ENCODE measurements at places on chromosomes 6 and 20.

DNA sequence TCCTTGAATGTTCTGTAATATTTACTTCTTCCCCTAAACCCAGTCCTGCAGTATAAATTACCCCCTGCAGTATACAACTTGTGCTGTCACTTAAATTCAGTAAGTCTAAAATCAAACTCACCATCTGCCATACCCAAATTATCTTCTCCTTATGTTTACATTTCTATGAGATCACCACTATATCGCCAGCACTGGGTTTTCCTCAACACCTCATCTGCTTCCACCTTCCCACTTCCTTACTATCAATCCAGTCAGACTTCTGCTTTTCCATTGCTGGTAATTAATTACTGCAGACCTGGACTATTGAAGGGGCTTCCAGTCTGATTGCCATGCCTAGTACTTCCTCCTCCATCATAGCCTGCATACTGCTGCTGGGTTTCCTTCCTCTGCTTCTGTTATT lies 15.2 kb downstream of the EFHC1 start:
- no peak for DNase-seq

- DNase-seq, result no peak
Measured at GRCh38 chr6:87600576-87600975, 10.6 kb downstream of the ORC3 start.

DNA sequence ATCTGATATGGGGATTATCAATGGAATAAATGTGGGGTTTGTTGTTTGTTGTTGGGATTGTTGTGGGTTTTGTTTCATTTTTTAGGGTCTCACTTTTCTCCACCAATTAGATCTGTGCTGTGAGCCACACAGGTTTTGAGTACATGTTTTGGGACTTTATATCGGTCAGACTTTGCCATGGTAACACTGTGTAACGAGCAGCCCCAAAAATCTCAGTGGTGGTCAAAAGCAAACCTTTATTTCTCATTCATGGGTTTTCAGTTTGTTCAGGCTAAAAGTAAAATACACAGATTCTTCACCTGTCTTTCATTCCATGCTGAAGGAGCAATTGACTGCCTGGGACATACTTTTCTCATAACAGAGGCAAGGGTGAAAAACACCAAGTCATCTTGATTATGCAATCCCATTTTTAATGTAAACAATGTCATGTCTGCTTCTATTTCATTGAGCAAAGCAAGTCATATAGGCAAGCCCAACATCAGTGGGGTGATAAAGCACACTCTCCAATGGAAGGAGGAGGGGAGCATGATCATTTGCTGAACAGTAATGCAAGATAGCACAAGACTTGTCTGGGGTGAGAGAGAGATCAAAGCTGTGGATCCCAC lies 101.1 kb upstream of the PLCB4 start:
- no peak for DNase-seq

- no peak for DNase-seq
Measured at GRCh38 chr20:41505184-41505583, 113.0 kb downstream of the CHD6 start.

- no peak for DNase-seq
Measured at GRCh38 chr20:49229381-49229780, 10.2 kb downstream of the DDX27 start.

- DNase-seq, result no peak
Measured at GRCh38 chr6:28078050-28078449, 2.3 kb upstream of the ZNF165 start.

DNA sequence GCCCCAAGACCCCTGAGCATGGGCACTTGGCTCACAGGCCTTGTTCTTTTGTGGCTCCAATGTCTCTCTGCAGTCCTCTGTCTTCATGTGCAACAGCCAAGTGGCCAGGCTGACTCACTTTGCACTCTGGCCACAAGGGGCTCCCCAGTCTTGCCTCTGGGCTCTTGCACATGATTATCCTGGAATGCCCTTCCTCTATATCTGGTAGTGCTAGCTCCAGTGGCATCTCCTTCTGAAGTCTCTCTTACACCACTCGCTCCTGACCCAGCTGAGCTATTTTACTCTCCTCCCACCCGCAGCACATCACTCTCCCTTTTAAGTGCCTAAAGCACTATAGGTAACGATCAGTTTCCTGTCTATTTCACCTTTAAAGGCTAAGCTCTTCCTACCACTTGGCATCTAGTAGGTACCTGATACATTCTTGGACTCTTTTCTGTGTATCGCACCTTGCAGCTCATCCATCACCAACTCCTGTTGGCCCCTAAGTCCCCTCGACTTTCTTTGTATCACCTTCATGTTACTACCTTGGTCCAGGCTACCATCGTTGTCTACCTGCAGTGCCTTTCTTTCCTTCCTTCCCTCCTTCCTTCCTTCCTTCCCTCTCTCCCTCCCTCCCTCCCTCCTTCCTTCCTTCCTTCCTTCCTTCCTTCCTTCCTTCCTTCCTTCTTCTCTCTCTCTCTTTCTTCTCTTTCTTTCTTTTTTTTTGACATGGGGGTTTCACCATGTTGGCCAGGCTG lies 211.9 kb upstream of the RNF24 start:
- no peak for DNase-seq

DNA sequence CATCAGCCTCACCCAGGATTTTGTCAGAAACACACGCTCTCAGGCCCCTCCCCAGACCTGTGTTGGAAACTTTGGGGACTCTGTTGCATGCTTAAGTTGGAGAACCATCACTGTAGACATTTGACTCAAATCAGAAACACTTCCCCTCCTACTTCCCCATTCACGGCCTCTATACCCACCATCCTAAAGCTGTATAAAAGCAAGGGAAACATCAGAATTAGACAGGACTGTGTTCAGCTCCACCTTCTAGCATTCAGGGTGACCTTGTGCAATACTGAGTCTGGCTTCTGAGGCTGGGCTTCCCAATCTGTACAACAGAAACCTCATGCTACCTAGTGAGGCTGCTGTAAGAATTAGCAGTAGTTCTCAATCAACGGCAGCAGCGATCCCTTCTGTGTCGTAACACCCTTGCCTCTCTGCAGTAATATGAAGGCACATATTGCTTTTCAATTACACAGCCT lies 252.3 kb downstream of the LY86 start:
- DNase-seq, result no peak

DNA sequence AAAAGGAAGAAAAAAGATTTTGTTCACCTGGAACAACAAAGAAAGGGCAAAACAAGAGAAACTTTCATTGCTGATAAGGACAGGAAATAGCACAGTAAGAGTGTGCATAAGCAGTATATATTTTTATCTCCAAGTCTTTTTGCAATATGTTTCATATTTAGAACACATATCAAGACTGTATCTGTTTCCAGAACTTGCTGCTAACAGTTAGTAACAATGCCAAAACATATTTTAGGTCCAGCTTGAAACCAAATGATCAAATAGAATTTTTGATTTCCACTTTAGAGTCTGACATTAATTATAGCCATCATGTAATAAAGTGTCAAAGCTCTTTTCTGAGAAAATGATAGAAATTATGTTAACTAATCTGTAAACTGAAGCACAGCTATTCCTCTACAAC lies 143.5 kb upstream of the SUPT3H start:
- no peak for DNase-seq

DNA sequence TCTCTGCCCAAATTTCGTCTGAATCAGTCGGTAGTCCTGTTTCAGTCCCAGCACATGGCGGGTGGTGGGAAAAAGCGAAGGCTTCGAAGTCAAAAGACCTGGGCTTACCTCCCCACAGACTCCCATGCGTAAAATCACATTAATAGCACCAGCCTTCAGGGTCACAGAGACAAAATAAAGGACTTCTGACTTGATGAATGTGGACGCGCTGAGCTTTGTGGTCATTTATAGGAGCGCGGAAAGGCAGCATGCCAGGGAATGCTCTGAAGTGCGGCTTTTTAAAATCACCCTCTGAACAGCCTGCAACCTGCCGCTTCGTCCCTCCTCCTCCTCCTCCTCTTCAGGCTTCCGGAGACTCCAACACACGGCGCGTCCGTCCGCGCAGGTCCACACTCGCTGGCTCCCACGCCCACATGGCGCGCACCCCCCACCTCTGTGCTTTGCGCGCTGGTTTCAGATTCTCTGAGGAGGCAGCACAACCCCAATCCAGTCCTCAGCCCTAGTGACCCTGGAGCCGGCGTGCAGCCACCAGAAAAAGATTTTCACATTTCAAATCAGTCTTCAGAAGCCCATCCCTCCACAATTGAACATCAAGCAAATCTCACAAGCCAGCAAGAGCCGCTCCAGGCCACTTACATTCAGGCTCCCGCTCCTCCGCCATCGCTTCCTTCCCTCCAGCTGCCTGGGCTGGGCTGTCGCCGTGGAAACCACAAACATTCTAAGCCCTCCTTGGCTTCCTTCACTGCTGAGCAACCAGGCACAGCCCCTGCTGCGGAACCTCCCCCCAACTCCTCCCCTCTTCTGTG lies at the start of gene C6orf118:
Gene C6orf118, minus strand, starts transcription at position 680 of the 806 bp plus-strand sequence. Its CDS starts 19 bp downstream, at position 661.
- peak; percentile 28 for DNase-seq

DNA sequence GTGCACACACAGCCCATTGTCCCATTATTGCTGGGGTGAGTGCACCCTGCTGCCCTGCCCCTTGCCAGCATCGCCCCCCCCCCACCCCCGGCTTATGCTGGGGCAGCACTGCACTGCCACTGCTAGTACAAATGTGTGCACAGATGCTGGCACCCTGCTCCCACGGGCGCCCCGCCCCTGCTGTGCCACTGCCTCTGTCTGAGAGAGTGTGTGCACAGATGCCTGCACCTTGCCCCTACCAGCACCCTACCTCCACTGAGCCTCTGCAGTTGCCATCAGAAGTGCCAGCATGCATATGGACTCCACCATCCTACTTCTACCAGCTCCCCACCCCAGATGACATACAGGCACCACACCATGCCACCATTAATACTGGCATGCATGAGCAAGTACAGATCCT lies 454.6 kb upstream of the KHDRBS2 start:
- DNase-seq, result no peak

GRCh38 chr6:151702851-151703658 lies 104.4 kb upstream of the ESR1 start:
- DNase-seq, result no peak

DNA sequence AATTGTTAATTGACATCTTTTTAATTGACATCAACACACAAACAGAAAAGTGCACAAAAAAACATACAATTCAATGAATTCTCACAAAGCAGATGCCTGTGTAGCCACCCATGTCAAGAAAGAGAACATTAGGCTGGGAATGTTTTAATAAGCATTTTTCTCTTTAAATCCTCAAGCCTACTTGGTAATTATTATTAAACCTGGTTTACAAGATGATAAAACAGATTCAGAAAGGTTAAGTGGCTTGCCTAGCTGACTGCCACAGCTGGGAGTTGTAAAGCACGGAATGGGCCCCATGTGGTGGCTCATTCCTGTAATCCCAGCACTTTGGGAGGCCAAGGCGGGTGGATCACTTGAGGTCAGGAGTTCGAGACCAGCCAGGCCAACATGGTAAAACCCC lies 90.0 kb upstream of the AKAP12 start:
- DNase-seq, result no peak

- DNase-seq, result no peak
Measured at GRCh38 chr20:21147593-21147992, 21.7 kb downstream of the KIZ start.

DNA sequence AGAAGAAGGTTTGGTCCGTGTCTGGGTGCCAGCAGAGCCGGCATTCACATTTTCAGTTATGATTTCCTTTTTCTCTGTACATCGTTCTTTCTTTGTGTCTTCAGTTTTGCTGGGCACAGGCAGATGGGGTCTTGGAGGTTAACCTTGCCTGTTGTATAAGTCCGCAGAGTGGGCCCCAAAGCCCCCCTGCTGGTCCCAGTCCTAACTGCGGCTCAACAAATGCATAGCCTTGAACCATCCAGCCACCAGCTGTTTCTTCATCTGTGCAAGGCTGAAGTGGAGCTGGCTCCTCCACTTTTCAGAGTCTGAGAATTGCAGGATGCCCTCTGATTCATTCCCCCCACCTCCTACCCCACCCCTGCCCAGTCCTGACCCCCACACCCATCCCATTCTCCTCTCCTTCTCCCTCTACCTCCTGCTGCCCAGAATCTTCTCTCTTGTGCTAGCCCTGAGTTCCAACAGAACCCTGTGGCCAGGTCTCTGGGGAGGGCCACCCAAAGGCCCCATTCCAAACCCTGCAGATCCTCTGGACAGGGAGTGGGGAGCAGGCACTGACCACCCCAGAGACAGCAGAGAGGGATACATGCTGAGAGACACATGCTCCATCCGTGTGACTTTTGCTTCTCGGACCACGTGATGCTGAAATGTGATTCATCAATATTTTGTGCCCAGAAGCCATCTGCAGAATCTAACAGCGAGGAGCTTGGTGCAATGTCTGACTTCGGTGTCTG lies 386.5 kb upstream of the SULF2 start:
- no peak for DNase-seq

GRCh38 chr6:126361832-126362440 lies 22.0 kb downstream of the CENPW start:
- no peak for DNase-seq

GRCh38 chr6:102114402-102114801 lies 720.9 kb downstream of the GRIK2 start:
- DNase-seq, result no peak

- DNase-seq, result no peak
Measured at GRCh38 chr6:69732640-69733039, 64.2 kb downstream of the LMBRD1 start.

GRCh38 chr20:32753731-32754130 lies 8.5 kb upstream of the DNMT3B start:
- DNase-seq, result no peak

GRCh38 chr6:33857932-33858475 lies 54.2 kb upstream of the MLN start:
- DNase-seq, result no peak

DNA sequence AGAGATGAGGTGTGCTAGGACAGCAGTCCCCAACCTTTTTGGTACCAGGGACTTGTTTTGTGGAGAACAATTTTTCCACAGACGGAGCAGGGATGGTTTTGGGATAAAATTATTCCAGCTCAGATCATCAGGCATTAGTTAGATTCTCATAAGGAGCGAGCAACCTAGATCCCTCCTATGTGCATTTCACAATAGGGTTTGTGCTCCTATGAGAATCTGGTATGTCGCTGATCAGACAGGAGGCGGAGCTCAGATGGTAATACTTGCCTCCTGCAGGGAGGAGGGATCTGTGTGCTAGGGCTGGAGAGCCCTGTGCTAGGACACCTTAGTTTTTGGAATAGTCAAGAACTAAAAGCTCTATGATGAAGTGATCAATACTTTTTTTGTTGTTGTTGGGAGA lies 2.5 kb downstream of the SMIM13 start:
- DNase-seq, result no peak

GRCh38 chr6:71199736-71200135 lies 88.9 kb upstream of the OGFRL1 start:
- no peak for DNase-seq

DNA sequence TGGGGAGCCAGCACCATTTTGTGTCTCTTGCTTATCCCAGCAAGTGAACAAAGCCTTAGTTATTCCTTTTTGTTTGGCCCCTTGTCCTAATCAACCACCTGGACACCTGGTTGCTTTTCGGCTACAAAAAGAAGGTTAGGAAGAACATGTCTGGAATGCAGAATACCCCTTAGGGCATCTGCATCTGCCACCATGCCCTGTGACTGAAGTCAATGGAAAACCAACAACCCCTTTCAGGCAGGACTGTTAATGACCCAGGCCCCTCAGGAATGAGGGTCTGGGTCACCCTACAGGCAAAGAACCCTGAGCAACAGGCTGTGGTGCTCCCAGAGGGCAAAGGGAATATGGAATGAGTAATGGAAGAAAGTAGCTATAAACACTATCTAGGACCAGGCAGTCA lies 78.5 kb downstream of the PDE10A start:
- DNase-seq, result no peak

- DNase-seq, result no peak
Measured at GRCh38 chr6:1463275-1463674, 73.9 kb downstream of the FOXF2 start.

- DNase-seq, result no peak
Measured at GRCh38 chr6:134956676-134957075, 6.8 kb upstream of the ALDH8A1 start.

- no peak for DNase-seq
Measured at GRCh38 chr6:168782187-168782751, 341.3 kb downstream of the SMOC2 start.

GRCh38 chr6:2196079-2196679 lies 49.2 kb downstream of the GMDS start:
- peak; percentile 36 for DNase-seq

Data from ovary (tissue), 10 donors.